ENCODE measurements at places on chromosomes 4 and X.

GRCh38 chr4:28548594-28548993, 1688.0 kb downstream of the STIM2 start:
- no peak for DNase-seq

DNA sequence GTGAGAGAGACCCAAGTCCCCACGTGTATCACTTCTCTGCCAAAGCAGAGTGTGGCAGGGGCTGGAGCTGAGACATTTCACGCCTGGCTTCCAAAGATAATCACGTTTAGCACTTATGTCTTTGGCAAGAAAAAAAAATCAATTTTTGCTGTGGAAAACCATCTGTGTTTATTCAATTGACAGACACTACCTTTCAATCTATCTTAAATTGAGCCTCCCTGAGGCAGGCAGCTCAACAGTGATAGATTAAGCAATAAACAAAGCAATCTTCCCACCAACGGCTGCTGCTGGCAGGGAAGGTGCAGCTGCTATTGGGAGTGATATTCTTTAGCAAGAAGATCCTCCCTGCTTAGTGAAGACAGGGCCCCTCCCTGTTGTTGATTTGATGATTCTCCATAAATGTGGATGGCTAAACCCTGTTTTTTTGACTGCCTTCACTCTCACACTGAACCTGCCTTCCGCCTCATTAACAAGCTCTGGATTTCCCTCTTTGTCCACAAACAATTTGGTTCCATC, 11.6 kb upstream of the MAGEB17 start:
- DNase-seq: no peak

DNA sequence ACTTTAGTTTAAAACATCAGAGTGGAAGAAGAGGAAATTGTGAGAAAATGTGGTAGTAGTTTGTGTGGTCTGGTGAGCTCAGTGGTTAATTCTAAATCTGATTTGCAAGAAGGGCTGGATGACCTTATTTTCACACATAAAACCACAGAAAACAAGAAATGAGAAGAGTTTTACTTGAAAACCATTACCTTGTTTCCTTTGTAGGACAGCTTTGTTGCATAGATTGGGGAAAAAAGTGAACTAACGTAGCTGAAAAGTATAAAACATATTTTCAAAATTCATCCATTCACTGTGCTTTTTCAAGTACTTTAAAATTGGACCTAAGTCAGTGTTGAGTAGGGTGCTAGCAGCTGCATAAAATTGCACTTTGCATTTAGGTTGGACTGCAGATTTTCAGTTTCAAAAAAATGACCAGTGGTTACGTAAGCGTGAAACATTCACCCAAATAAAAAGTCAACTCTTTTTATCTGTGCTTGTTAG, 211.3 kb downstream of the ARHGAP10 start:
- DNase-seq: no peak

DNA sequence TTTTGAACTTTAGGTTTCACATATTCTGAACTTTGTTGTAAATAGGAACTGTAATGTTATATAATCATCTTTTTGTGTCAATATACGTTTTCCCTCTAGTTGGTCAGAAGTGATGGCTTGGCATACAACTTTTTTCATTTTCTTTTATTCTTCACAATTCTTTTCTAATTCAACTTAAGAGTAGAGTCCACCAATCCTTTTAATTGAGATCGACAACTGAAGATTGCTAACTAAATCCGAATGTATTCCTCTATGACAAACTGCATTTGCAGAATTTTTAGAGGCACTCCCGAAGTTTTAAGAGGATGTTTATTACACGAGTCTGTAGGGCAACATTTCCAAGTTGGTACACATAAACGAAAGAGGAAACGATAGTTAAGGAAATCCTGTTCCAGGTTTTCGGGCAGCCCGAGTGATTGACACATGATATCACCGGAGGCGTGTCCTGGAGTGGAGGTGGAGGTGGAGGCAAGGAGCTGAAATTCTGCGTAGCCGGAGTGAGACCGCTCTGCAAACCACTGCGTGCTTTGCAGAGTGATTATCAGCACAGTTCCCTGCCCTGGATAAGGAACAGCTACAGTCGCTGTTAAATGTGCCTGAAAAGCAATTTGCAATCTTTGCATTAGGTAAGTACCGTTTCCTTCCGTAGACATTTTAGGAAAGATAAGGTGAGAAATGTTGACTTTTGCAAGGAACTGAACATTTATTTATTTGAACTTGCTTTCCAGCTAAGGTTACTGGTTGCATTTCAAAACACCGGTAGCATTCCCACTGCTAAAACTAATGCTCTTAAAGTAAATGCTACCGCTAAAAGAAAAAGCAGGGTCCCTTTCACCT, at the start of gene SPRY1:
TSS of gene SPRY1 (plus strand) at position 489 of the 837 bp plus-strand sequence. CDS start 4,797 bp downstream, outside the sequence.
- DNase-seq: peak; percentile 90

GRCh38 chrX:84335121-84335520, 147.1 kb upstream of the RPS6KA6 start:
- no peak for DNase-seq

- no peak for DNase-seq
These were observed 119.6 kb downstream of the AFF2 start for GRCh38 chrX:148620023-148620422.

- DNase-seq: peak; percentile 73
These were observed 36.0 kb upstream of the CD99L2 start for GRCh38 chrX:150934453-150934852.

DNA sequence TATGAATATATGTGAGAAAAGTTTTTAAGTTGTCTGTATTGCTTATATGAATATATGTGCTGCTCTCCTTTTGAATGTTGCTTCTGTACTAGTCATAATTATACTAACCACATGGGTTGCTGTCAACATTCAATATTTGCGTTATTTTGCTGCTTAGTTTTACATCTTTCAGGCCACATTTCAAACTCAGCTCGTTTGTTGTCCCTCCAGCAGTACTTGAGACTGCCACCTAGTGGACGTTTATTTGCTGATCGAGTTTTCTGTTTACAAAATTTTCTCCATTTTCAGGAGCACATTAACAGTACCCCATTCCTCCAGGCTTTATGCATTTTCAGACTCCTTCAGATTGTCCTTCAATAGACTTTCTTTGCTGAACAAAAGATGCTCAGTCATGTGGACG, 75.8 kb downstream of the NUDT11 start:
- peak; percentile 56 for DNase-seq
